ENCODE measurements at places on chromosomes 1 and 21.

- DNase-seq: no peak
Measured at GRCh38 chr1:10507111-10507879, 32.5 kb downstream of the PEX14 start.

DNA sequence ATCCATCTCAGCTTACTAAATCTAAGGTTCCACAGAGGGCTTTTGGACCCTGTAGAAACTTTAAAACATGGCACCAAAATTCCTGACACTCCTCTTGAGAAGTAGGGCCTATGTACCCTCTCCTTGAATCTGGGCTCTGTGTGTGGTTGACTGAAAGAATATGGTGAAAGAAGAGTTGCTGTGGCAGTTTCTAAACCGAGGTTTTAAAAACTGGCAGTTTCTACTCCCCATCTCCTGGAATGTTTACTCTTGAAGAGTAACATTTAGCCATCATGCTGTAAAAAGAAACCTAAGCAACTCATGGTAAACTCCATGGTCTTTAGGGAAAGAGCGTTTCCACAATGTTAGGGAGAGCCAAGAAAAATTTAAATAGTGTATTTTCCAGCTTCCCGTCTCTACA, 4.6 kb upstream of the CMPK1 start:
- no peak for DNase-seq

GRCh38 chr21:41098076-41098475, 69.9 kb upstream of the BACE2 start:
- DNase-seq: no peak

DNA sequence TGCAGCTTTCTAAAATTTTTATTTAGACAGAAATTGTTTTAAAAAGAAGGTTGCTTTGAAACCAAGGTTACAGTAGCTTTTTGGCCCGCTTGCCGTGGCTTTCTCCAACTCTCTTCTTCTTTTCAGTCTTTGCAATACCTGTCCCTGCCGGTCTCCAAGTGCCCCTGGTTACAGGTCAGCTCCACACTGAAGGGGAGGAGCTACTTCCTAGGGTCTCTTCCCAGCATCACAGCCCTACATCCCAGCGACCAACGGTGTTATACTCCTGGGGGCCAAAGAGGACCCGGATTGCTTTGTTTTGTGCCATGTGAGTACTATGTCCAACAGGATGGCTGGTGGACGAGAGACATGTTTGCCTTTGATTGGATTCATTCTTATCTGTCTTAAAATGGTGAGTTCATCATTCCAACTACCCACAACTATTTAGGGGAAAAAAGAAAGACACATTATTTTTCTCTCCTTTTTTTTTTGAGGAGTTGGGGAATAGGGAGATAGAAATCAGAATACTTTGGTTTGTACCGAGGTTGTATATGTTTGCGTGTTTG, at the start of gene FNDC7:
Gene FNDC7 (plus strand): TSS at position 303 of the 545 bp plus-strand sequence. CDS start 26 bp downstream, at position 329.
- DNase-seq: no peak

- DNase-seq: no peak
Measured at GRCh38 chr1:156496211-156496761, 4.3 kb downstream of the MEF2D start.

- DNase-seq: no peak
Measured at GRCh38 chr1:228194436-228194835, 13.4 kb upstream of the OBSCN start.

Data from activated CD4-positive, alpha-beta T cell treated with anti-CD3 and anti-CD28 coated beads for 24 hours (primary cell).